ENCODE measurements at places on chromosomes 7 and 10.
A peak's percentile ranks its signal among the peaks of the same experiment; 100 is the strongest.

DNA sequence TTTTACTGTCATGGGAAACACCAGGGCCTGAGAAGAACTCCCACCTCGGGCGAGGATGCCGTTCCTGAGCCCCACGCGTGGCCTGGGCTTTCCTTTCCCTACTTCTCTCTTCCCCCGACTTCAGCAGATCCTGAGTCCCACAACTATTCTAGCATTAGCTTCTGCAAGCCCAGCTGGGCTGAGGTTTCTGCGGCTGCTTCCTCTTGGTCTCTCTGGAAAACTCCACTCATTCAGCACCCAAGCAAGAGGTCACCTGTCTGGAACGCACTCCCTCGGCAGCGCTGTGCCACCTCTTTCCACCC lies 761 bp upstream of the DOCK1 start:
- no peak for DNase-seq

DNA sequence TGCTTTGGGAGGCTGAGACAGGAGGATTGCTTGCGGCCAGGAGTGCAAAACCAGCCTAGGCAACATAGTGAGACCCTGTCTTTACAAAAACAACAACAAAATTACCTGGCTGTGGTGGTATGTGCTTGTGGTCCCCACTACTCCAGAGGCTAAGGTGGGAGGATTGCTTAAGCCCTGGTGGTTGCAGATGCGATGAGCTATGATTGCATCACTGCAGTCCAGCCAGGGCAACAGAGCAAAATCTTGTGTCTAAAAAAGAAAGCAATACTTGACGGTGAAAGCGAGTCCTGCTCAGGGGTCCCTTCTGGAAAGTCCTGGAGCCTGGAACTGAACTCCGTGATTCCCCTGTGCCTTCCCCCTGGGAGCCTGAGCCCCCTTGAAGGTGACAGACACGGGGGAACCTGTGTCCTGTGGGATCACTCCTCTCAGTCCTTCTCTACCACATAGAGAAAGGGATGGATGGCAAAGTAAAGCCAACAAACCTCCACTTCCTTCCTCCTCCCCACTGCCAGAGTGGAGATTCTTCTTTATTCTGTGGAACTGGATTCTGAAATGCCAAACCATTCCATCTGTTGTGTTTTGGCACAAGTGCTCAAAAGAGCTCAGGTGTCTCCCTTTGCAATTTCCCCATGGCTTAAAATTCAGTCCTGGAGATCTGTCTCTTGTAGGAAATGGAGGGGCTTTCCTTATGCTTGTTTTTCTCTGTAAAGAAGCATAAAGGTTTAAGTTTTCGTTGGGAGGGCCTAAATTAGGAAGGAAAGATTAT lies 50.6 kb downstream of the KIAA1217 start:
- DNase-seq: no peak

- DNase-seq: no peak
Observed at GRCh38 chr7:30727061-30727945, 24.6 kb upstream of the INMT start.

DNA sequence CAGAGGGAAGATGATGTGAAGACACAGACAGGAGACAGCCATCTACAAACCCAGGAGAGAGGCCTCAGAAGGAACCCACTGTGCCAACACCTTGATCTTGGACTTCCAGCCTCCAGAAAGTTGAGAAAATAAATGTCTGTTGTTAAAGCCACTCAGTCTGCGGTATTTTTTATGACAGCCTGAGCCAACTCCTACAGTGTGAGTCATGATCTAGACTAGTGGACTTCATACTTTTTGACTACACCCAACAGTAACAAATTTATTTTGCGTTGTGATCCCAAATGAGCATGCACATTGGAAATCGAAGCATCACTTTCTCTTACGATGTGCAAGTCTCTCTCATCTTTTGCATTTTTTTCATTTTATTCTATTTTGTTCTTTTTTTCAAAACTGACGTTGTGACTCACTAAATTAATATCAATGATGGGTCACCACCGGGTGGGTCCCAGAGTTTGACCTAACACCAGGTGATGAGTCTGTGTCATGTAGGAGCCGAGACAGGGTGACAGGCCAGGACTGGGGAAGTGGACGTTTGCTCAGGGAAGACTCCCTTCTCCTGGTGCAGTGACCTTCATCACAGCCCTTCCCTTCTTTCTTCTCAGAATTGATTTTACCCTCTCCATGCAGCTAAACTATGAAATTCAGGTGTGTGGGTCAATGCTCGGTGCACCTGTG lies 28.9 kb downstream of the PHYH start:
- DNase-seq: peak; percentile 7

- DNase-seq: peak; percentile 19
Observed at GRCh38 chr10:78575400-78575799, 493.4 kb upstream of the ZMIZ1 start.

- DNase-seq: no peak
Observed at GRCh38 chr10:64648915-64649314, 1127.7 kb downstream of the REEP3 start.

DNA sequence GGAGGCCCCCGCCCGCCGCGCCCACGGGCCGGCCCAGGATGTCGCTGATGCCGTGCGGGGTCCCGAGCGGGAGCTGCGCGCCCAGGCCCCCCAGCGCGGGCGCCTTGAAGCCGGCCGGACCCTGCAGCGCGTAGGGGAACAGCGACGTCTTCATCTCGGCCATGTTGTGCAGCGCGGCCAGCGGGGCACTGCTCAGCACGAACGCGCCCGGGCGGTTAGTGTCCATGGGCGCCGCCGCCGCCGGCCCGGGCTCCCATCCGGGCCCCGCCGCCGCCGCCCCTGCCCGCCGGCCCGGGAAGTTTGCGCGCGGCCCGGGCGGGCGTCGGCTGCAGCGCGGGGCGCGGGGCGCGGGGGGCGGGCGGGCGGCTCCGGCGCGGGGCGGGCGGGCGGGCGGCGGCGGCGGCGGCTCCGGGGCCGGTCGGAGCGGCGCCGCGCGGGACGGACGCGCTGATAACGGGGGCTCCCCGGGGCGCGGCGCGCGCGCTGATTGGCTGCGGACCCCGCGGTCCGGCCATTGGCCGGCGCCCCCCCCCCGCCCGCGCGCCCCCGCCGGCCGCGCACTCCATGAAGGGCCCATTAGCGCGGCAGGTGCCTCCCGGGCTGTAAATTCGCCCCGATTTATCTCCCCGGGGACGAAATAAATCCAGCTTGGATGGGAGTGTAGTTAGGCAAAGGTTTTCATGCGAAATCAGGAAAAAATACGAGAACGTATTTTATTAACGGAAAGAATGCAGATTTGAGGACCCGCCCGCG lies at the start of gene NKX6-2:
Gene NKX6-2 (minus strand): TSS at position 425 of the 753 bp plus-strand sequence. CDS start 199 bp downstream, at position 226.
- DNase-seq: no peak

DNA sequence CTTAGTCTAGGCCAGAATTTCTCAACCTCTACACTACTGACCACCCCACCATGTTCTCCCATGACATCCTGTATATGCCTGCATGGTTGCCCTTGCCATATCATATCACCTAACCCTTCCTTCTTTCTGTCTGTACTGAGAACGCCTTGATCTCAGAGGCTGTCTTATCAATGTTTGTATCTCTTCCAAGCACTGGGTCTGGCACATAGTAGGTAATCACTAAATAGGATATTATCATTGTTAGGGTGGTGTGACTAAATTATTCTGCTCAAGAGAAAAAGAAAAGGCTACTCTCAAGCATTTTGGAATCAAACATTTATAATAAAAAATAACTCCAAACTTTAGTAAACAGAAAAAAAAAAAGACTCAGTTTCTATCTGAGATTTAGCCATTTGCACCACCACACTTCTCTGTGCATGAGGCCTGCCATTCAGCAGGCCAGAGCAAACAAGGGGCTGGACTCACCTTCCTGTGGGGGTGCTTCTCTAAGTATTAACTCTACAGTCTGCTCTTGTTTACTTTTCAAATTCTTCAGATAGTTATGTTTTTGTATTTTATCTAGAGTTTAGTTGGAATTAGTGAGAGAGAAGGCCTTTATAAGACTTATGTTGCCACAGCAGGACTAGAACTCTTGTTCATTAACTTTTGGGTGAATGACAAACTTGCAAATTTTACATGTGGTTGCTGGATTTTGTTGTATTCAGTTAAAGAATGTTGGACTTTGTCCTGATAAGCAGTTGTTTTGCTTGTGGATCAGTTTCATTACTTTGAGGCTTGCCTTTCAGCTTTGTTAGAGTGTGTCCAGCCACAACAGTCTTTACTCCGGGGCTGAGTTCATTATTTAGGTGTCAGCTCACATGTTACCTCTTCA lies 5.4 kb downstream of the AGBL3 start:
- no peak for DNase-seq

DNA sequence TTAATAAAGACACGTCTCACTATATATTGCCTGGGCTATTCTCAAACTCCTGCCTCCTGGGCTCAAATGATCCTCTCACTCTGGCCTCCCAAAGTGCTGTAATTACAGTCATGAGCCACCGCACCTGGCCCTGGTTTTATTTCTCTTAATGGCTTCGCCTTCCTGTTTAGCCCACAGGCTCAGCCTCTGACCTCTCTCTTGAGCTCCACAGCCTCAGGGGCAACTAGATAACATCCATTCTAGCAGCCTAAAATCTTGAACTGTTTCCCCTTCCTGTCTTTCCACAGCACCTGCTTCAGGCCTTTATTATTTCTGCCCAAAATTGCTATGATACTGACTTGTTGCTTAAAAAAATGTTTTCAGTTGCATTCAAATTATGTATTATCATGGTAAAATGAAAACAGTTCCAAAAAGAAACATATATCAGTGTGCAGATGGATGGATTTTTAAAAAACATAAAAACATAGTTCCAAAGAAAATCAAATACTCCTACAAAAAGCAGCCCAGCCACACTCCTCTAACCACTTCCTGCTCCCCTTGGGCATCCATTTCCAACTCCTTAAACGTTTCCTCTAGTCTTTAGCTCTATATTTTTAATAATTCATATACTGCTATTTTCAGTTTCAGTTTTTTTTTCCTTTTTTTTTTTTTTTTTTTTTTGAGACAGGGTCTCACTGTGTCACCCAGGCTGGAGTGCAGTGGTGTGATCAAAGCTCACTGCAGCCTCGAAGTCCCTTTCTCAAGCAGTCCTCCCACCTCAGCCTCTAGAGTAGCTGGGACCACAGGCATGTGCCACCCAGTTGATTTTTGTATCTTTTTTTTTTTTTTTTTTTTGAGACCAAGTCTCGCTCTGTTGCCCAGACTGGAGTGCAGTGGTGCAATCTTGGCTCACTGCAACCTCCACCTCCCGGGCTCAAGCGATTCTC lies 5.1 kb upstream of the BAZ1B start:
- no peak for DNase-seq

DNA sequence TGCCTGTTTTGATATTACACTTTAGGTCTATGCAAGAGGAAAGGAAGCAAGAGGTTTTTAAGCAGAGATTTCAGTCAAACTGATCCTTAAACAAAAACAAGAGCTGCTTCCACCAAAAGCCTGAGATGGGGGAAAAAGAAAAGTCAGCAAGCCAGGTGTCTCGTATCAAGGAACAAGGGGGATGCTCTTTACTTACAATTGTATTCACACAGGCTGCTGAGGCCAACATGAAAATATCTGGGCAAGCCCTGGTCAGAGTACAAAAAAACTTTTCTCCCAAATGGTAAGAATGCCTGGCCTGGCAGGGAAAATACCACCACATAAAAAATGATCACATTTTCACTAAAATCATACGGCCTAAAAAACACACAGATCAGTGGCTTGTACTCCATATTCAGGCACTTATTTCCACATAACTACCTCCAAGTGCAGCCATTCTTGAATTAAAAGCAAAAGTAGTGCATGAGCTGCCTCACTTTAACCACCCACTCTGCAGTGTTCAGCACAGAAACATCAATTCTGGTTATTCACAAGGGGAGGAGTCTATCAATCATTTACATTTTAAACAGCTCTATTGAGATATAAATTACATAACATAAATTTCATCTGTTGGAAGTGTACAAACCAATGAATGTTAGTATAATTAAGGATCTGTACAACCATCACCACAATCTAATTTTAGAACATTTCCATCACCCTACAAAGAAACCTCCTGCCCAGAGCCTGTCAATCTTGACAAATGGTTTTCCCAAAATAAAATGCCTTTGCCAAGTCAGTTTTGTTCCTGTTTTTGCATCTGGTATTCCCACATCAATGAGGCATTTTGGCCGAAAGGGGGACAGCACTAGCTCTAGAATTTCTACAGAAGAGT lies 70.2 kb downstream of the GRB10 start:
- no peak for DNase-seq

DNA sequence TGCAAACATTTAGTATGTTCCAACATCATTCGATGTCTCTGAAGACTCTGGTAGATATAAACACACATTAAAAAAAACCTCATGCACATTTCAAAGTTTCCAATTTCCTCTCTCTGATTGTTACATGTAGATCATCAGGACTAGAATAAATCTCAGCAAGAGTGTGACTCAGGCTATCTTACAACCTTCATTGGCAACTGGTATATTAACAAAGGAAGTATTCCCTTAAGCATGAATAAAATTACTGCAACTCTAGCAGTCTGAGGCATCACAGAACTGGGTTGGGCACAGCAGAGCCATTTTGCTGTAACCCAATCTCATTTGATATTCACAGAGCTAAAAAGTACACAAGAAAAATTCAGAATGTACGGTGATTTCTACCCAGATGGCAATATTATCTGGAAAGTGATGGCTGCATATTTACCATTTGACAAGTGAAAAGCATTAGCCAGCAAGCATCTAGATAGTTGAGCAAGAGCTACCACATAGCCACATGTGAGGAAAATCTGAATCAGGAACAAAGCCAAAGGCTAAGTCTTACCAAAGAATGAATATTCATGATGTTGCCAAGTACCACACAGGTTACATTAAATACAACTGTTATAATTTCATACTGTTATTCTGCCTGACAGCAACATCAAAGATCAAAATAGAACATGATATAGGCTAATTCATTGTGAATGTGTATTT lies 232.2 kb downstream of the CRPPA start:
- DNase-seq: peak; percentile 30

- DNase-seq: no peak
Observed at GRCh38 chr10:115860182-115861107, 412.6 kb downstream of the GFRA1 start.

DNA sequence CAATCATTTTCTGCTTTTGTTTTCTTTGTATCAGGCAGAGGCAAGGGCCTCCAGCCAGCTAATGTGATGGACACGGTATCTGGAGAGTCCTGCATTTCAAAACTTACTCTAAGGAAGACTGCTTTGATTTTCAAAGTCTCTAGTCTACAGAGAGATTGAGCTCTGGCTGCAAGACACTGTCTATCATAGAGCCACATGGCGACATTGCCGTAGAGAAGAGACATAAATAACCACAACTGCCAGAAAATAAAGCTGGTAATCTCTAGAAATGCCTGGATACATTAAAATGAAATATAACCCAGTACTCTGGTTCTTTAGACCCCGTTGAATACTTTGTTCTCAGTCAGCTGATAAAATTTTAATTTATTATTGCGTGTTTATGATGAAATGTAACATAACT lies 90.8 kb downstream of the OTUD1 start:
- no peak for DNase-seq

- DNase-seq: no peak
Observed at GRCh38 chr7:16986755-16987154, 105.0 kb upstream of the AGR3 start.

GRCh38 chr7:47979832-47980181 lies 392 bp upstream of the HUS1 start:
- DNase-seq: no peak

GRCh38 chr10:44386546-44387052 lies 1.7 kb upstream of the CXCL12 start:
- DNase-seq: peak; percentile 52
